ENCODE measurements at places on chromosomes 13 and 19. TPM values are rescaled to one million over a fixed set of nuclear protein-coding genes. Genes with fewer than 3 reads are reported as not detected.

Gene CBLC
- polyA plus RNA-seq, result 8.2 TPM

Gene TNFSF13B
- polyA plus RNA-seq, result 1.1 TPM

Gene CLDN10
- polyA plus RNA-seq, result 174 TPM

Gene CARD8
- 11.4 TPM for polyA plus RNA-seq

DNA sequence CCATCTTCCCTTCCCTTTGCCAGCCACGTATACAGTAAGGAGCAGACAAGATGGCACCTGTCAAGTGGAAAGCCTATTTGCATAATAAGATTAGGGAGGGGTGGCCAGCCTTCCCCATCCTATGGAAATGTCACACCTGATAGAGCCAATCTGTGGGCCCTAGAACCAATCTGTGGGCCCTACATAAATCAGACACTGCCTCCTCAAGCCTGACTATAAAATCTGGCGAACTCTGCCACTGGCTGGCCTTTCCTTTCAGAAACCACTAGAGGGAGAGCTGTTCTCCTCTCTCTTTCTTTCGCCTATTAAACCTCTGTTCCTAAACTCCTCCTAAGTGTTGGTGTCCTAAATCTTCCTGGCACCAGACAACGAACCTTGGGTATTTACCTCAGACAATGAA lies 231.5 kb upstream of the KLHL1 start:
- no peak for DNase-seq

GRCh38 chr19:53519446-53519845 lies 18.5 kb upstream of the ZNF331 start:
- no peak for DNase-seq

DNA sequence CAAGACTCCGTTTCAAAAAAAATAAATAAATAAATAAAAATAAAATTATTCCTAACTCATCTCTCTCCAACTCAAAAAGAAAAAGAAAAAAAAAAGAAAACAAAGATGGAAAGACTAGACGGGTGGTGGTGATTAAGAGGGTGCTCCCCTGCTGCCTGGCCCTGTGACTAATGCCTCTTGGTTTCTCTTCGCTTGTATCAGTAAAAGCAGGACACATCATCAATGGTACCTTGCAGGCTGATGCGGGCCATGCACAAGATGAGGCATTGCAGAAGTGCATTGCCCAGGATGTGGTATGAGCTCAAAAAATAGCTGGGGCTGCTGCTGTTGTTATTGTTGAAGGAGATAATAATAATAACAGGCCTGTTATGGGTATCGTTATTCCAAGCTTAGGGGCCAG lies 14.6 kb downstream of the ACER1 start:
- DNase-seq, result no peak

- no peak for DNase-seq
Observed at GRCh38 chr19:2034729-2035589, 16.1 kb downstream of the MKNK2 start.

DNA sequence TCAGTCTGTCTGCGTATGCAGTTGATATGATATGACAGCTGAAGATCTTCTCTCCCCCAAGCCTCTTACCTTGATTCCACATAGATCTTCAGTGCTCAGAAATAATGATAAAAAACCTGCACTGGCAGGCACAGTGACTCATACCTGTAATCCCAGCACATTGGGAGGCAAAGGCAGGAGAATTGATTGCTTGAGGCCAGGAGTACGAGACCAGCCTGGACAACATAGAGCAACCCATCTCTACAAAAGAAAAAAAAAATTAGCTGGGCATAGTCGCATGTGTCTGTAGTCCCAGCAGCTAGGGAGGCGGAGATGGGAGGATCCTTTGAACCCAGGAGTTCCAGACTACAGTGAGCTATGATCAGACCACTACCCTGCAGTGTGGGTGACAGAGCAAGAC lies 551.0 kb upstream of the MIR17HG start:
- no peak for DNase-seq

DNA sequence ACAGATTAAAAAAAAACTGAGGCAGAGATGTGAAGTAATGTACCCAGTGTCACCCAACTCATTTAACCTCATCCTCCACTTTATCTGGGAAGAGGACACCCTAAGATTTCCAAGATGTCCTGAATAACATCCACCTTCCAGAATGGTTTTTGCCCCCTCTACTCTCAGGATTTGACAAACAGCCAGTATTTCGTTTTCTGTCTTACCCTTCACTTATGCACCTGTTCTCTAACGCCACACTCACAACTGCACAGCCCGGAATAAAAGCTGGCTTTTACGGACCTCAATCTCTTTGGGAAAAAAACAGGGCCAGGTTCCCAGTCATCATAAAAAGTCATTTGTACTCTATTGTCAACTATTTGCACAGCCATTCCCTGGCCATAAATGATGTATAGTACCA lies 21.2 kb upstream of the CEACAM6 start:
- no peak for DNase-seq

DNA sequence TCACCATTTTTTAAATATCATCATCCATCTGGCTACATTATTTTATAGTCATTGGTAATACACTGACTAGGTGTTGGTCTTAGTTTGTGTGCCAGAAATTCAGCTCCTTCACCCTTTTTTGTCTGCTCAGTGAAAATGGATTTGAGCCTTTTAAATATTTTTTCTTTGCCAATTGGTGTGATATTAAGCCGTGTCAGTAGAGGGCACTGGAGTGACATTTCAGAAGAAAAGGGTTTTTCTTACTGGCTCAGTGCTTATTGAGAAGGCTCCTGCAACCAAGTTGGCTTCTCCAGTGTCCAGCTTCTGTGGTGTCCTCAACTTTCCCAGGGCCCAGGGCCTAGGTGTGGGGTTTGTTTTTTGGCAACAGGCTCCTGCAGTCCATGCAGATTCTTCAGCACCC lies 546.6 kb downstream of the DACH1 start:
- DNase-seq, result no peak

GRCh38 chr19:40831502-40832430 lies 18.5 kb downstream of the CYP2A6 start:
- no peak for DNase-seq

DNA sequence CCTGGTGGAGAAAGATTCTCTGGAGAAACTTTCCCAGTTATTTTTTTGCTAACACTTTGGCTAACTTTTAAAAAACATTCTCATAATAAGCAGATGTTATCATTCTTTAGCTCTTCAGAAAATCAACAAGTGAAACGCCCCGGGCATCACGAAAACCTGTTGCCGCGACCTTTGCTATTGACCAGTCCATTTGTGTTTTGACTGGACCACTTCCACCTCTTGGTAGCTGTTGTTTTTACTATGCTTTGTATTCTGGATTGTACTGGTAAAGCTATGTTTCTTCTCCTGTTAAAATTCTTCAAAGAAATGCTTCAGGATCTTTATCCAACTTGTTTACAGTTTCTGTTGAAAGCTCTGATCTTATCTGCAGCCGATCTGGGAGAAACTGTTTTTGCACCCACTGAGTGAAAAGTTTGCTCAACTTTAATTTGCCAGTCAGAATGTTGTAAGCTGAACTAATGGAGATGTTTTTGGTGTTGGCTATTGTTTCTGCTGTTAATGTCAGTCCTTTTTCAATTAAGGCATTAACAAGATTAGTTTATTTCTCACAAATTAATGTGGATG lies 23.3 kb downstream of the UFM1 start:
- no peak for DNase-seq

DNA sequence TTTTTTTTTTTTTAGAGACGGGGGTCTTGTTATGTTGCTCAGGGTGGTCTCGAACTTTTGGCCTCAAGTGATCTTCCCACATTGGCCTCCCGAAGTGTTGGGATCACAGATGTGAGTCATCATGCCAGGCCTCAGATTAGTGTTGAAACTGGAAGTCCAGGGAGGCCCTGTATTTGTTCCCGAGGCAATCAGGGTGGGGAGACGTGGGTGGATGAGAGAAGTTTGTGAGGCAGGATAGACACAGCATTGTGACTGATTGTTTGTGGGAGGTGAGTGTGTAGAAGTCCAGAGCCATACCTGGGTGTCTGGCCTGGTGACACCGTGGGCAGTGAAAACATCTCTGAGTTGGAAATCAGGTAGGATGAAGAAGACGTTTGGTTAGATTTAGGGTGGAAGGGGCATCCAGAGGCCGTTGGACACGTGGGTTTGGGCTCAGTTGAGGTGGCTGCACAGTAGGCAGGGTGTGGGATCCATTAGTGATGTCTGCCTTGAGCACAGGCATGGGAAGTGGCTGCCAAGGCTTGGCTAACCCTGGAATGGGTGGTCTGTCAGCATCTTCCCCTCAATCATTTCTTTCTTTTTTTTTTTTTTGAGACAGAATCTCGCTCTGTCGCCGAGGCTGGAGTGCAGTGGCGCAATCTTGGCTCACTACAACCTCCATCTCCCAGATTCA lies 12.4 kb downstream of the RTN2 start:
- no peak for DNase-seq

- DNase-seq, result no peak
Observed at GRCh38 chr13:44934724-44935123, 54.5 kb downstream of the NUFIP1 start.

GRCh38 chr13:111461445-111462149 lies 141.2 kb downstream of the TEX29 start:
- DNase-seq, result no peak
